Foreskin keratinocyte (primary cell): ENCODE measurements at places on chromosomes 7 and 10. TPM values are rescaled to one million over a fixed set of nuclear protein-coding genes. Genes with fewer than 3 reads are reported as not detected.
A peak's percentile ranks its signal among the peaks of the same experiment; 100 is the strongest.

The PLCE1 gene
- 0.07 and 0.11 TPM in 2 replicates for total RNA-seq

- no peak for DNase-seq
Observed at GRCh38 chr7:12322284-12322902, 81.3 kb downstream of the VWDE start.

The SHH gene
- total RNA-seq: 0.11 TPM in 1 of 2 replicates, not detected in the other

The CLDN15 gene
- total RNA-seq: 1.7 and 3.4 TPM in 2 replicates

DNA sequence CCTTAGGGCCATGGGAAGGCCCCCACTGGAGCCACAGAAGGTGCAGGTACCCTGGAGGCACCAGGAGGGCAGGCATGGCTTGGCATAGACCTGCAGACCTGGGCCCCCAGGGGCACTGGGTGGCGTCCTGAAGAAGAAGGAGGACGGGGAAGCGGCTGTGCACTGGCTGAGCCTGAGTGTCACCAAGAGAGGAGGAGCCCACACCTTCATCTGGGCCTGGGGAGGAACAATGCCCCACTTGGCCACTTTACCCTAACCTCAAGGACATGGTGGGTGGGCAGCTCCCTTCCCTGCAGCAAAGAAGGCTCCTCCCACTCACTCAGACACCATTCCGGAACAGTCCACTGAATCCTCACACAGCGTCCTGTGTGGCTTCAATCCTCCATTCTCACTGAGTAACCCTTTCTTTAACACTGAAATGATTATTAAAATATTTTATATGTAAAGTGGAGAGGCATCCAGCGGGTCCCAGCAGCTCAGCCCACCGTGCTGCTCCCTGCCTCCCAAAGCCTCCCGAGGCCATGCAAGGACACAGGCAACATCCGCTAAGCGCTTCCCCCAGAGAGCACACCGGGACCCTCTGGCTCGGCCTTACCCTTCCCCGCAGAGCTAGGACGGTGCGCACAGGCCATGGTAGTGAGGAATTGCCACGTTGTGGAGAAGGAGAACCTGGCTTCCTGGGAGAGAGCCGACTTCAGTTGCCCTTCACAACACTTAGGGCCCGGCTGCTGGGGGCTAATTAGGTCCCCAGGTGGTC, 516.7 kb upstream of the MGMT start:
- DNase-seq: no peak

- DNase-seq: no peak
Observed at GRCh38 chr10:49532461-49532860, 6.5 kb downstream of the ERCC6 start.

DNA sequence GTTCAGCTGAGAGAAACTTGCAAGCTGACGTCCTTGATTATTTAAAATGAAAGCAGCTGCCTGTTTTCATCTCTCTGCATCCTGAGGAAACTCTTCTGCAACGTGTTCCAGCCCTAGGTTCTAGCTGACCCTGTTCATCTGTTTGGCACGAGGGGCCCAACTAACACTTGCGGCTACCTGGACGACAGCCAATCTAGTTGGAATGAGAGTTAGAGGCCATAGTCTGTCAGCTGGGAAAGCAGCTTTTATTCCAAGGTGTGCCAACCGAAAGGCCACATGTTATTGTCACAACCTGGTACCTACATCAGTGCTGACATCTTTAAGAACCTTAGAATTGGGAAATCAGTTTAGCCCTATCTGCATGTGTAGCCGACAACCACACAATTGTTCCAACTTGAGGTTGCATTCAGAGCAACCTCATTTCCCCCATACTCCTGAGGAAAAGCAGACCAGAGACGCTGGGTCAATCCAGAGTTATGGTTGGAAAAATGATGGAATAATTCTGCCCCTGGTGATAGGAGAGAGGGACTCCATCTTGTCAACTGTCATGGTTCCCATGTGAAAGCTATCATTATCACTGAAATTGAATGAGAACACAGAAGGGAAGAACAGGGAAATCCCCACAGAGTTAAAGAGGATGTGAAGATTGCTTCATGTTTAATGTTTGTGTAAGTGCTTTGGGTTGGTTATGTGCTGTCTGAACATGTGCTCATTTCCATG, 121.6 kb downstream of the EGFR start:
- peak; percentile 85 for DNase-seq

- DNase-seq: peak; percentile 52
Observed at GRCh38 chr10:5078547-5079180, 15.6 kb upstream of the AKR1C3 start.

The EEF1AKMT2 gene
- 22.9 and 23.3 TPM in 2 replicates for total RNA-seq
